ENCODE measurements at places on chromosomes 2 and 18.

DNA sequence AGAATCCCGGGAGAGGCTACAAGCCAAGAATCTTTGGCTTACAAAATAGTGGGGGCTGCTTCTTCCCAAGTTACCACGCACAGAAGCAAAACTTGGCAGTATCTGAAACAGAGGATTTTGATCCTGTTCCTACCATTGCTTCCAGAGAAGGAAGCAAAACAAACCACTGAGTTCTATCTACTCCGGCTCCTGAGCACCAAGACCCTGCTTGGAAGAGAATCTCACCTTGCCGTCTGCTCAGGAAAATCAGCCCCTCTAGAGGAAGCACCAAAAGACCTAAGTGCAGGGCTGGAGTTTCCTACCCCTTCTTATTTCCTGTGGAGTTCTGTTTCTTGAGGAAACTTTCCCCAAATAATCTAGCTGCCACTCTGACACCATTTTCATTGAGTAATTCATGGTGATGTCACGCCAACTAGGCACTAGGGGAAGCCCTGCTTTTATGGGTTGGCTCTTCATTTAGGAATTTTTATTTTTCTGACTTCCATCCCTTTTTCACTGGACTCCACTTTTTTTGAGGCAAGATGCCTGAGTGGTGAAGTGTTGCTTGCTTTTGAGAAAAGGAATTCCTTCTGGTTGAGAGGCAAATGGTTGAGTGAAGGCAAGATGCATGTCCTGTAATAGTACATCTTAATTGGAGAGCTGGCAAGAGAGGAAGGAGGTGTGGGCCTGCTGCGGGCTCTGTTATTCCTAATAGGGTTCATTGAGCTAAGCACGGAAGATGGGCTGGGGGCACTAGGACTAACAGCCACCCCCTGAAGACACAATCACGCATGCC, 36.8 kb upstream of the EML4 start:
- no peak for DNase-seq

- DNase-seq, result peak; percentile 42
Measured at GRCh38 chr2:68832233-68832869, 38.8 kb downstream of the BMP10 start.

GRCh38 chr2:181146171-181146570, 165.8 kb downstream of the UBE2E3 start:
- DNase-seq, result no peak

- DNase-seq, result no peak
Measured at GRCh38 chr2:186648130-186648529, 45.7 kb upstream of the FAM171B start.

DNA sequence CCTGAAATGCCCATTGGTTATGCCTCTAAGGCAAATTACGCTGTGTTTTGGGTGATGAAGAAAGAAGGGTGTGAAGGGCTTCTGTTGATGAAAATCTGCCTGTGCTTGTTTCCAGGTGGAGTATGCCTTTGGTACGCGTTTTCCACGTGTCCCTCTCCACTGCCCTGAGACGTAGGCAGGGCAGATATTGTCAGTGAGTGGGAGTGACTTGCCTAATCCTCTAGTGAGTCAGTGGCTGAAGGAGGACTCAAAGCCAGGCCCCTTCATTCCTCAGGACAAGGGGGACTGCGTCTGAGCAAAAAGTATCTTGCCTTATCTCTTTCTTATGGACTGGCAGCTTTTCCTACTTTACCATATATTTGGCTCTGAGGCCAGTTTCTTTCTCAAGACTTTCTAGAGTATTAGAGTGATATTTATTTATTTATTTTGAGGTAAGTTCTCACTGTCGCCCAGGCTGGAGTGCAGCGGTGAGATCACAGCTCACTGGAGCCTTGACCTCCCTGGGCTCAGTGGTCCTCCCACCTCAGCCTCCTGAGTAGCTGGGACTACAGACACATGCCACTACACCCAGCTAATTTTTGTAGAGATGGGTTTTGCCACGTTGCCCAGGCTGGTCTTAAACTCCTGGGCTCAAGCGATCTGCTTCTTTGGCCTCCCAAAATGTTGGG, 10.2 kb downstream of the RALB start:
- DNase-seq, result no peak

DNA sequence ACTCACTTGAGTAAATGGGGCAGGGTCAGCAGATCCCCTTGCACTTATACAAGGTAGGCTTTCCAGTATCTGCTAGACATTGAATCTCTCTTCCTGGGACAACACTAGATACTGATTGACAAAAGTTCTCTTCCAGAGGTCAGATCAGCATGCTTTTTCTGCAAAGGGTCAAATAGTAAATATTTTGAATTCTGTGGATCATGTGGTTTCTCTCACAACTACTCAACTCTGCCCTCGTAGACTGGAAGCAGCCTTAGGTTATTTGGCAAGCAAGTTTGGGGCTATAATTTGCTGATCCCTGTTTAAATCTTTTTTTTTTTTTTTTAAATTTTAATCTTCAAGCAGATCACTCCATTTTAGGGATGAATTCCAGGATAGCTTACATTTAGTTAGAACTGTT, 17.4 kb upstream of the NABP1 start:
- DNase-seq, result no peak

DNA sequence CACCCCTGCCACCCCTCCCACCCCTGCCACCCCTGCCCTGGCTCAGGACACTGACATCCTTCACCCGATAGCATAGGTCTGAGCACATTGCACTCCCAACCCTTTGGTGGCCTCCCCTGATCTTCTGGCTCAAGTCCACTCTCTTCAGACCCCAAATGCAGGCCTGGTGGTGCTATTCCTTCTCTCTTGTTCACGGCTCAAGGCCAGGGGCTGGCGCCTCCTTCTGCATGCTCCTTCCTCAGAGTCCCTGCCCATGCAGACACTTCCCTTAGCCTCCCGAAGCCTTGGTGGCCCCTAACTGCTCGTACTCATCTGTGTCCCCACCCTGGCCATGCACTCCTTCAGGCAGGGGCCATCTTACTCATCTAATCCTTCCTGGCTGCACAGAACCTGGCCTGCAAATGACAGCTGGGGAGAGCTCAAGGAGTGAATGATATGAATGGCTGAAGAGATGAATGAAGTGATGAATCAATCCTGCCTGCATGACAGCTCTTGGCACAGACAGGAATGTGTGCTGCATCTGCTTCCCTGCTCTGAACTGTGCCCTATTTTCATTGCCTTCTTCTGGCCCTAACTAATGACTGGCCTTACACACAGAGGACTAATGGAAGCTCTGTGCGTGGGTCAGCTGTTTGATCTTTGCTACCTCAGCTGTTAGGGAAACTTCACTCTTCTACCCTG, 290.8 kb downstream of the DYSF start:
- no peak for DNase-seq

- no peak for DNase-seq
Measured at GRCh38 chr2:157363612-157364101, 38.0 kb upstream of the ERMN start.

GRCh38 chr2:197339016-197339415, 28.4 kb upstream of the ANKRD44 start:
- no peak for DNase-seq

DNA sequence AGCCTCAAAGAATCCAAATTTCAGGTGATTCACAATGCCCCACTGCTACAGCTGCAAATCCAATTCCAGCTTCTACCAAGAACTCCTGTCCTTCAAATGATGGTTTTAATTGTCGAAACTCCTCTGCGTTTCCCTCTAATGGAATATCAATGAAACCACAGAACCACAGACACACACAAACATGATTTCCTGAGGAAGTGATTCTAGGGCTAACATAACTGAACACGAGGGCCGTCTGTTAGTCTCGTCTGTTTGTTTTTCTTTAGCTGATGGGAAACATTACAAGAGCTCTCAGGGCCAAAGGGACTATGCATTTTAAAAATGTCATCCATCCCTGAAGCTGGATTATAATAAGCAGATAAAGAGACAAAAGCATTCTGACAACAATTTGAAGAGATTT, 59.4 kb downstream of the RNF152 start:
- DNase-seq, result no peak

- no peak for DNase-seq
Measured at GRCh38 chr18:63579616-63580015, 7.5 kb upstream of the SERPINB13 start.

DNA sequence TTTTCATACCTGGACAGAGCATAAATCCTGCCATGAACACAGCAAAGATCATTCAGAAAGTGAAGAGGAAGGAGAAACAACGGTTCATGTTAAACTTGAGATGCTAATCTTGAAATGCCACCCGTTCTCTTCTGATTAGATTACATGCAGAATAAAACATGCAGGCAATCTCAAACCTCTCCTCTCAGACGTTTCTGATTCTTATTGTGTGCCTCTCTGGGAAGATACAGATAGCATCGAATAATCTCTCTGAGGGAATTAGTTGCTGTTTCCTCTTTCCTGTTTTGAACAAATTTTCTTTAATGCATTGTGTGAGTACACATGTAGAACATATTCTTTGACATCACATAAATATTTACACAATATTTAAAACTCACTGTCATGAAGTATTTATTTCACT, 313.4 kb downstream of the PRKCE start:
- DNase-seq, result no peak

DNA sequence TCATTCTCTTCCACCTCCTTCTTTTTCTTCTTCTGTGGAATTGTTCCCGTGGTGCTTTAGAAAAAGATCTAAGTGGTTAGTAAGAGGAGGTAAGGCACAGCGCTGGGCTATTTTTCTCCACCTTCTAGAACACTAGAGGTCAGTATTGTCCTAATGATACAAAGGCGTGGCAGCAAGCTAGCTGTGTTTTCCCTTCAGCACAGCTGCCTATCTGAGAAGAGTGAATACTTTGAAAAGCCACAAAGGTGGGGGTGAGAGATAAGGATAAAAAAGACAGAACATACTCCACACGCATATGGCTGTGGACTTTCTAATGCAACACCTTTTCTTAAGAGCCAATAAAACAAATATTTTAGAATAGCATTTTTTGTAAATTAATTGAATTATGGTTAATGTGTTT, 2.1 kb downstream of the CNTNAP5 start:
- peak; percentile 18 for DNase-seq

DNA sequence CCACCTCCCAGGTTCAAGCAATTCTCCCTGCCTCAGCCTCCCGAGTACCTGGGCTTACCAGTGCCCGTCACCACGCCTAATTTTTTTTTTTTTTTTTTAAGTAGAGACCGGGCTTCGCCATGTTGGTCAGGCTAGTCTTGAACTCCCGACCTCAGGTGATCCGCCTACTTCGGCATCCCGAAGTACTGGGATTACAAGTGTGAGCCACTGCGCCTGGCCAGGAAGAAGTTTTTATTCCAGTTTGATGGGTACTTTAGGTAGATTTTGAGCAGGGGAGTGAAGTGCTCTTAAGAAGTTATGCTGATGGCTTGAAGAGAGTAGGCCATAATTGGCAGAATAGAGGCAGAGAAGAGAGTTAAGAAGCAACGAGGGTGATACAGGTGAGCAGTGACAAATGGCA, 25.3 kb downstream of the FZD5 start:
- no peak for DNase-seq

- DNase-seq, result no peak
Measured at GRCh38 chr2:222862106-222862908, 1.5 kb downstream of the ACSL3 start.

DNA sequence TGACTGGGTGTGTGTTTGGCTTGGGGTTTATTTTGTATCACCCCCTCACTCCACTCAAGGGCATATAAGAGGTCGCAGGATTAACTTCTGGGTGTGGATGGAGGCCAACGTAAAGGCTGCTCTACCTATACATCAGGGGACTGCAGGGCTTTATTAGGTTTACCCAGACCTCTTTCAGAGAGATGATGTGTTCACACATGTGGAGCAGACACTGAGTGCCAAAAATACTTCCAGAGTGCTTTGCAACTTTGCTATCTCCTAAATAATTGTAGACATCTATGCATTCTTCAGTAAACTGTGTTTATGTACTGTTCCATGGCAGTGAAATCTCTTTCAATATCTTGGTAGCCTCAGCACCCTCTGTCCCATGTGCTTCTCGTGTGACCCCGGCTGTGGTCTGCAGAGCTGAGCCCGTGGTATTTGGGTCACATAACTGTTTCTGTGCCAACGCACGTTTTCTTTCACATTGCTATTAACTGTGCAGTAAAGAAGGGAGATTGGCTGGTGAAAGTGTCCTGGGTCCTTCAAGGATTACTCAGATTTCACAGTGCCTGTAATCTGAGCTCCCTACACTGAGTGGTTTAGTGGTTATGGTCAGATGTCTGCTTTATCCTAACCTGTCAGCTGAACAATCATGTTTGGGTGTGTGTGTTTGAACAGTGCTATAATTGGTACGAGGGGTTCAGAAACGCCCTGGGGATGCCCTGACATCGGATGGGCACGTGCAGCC, 208.1 kb downstream of the VAPA start:
- peak; percentile 5 for DNase-seq

DNA sequence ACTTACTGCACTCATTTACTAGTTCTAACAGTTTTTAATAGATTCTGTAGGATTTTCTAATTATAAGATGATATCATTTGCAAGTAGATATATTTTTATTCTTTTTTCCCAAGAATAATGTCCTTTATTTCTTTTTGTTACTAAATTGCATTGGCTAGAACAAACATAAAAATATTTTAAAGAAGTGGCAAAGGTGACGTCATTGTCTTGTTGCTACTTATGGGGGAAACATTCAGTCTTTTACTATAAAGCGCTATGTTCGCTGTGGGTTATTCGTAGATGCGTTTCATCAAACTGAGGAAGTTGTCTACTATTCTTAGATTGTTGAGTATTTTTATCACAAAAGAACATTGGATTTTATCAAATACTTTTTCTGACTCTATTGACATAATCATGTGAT, 765.2 kb upstream of the POU3F3 start:
- DNase-seq, result no peak

DNA sequence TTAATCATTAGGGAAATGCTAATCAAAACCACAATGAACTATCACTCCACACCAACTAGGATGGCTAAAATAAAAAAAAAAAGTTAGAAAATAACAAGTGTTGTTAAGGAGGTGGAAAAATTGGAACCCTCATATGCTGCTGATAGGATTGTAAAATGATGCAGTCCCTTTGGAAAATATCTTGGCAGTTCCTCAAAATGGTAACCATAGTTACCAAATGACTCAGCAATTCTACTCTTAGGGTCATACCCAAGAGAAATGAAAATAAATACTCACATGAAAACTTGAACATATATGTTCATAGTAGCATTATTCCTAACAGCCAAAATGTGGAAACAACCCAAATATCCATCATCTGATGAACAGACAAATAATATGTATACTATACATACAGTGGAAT, 15.7 kb upstream of the ACVR2A start:
- DNase-seq, result no peak

GRCh38 chr18:33264566-33264965, 176.0 kb downstream of the CCDC178 start:
- no peak for DNase-seq

- DNase-seq, result no peak
Measured at GRCh38 chr2:217069263-217070042, 209.6 kb upstream of the TNP1 start.

DNA sequence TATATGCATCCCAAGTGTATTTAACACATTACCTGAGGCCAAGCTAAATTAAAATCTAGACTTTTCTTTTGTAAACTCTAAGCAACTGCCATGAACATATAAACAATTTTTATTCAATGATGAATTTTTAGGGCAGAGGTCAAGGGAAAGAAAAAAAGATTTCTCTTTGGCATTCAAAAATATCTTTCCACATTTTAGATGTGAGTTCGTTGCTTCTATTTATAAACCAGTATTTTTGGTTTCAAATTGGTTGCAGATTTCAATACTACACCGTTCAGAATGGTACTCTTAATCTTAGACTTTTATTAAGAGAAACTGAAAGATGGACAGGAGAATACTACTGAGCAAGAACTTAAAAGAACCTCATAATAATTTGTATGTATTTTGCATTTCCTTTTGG, 293.6 kb upstream of the CCDC68 start:
- DNase-seq, result no peak
